ENCODE measurements at places on chromosomes 7 and 10.

DNA sequence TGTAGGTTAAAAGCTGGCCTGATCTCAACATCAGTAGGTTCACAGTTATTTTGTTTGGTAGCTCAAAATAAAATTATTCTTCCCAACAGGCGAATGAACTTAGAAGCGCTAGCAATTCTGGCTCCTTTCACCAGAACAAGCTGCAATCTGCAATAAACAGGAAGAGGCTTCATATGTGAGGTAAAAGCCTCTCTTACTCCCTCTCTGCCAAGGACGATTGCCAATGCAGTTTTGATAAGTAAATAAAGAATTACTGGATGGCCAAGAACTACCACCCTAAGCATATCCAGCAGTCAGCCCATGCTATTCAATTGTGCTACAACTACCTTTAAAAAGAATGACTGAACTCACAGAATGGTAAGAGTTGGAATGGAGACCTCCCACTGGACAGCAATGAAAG, 150.0 kb upstream of the LAMB4 start:
- no peak for DNase-seq

- peak; percentile 44 for DNase-seq
Measured at GRCh38 chr7:105017657-105018365, 3.8 kb downstream of the KMT2E start.

DNA sequence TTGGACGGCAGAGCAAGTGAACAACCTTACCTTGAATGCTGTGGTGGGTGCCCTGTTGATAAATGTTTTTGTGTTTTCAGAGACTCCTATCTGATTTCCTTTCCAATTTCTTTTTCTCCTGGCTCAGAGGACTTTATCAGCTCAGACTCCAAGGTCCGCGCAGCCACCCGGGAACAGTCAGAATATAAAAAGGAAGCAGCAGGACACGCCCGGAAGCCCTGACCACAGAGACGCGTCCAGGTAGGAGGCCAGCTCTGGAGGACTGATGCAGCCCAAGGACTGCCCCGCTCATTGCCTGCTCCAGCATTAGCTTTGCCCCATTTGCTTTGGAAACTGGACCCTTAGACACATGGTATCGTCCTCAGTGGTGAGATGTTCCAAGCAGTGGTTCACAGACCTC, 61.3 kb downstream of the TACC2 start:
- no peak for DNase-seq

DNA sequence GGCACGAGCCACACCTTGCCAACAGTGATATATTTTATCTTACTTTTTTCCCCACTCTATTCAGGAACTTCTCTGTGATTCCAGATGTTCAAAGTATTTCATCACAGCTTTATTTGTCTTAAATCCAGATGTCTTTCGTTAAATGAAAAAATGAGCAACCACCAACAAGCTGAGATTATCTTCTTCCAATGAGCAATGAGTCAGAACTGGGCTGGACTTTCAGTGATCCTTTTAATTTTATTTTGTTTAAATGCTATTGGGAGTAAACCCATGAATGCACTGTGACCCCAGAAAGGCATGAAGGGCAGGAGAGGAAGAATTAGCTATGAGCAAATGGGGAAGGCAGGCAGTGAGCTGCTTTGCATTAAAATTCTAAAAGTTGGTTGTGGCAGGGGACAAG, 77.6 kb upstream of the IMMP2L start:
- DNase-seq: no peak

DNA sequence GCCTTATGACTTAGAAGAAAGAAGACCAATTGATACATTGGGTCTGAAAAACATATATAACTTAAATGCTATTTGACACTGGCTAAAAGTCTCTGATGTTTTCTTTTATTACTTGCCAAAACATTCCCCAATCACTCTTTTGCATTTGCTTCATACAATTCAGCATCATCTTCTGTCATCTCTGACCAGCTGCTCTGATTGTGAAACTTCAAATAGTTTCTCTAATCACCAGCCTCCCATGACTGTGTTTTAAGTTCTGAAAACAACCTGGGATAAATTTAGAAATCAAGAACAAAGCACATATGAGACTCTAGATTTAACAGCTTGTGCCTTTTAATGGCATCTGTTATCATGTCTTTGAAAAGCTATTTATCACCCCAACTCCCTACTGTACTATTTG, 208.4 kb upstream of the KCND2 start:
- DNase-seq: no peak

DNA sequence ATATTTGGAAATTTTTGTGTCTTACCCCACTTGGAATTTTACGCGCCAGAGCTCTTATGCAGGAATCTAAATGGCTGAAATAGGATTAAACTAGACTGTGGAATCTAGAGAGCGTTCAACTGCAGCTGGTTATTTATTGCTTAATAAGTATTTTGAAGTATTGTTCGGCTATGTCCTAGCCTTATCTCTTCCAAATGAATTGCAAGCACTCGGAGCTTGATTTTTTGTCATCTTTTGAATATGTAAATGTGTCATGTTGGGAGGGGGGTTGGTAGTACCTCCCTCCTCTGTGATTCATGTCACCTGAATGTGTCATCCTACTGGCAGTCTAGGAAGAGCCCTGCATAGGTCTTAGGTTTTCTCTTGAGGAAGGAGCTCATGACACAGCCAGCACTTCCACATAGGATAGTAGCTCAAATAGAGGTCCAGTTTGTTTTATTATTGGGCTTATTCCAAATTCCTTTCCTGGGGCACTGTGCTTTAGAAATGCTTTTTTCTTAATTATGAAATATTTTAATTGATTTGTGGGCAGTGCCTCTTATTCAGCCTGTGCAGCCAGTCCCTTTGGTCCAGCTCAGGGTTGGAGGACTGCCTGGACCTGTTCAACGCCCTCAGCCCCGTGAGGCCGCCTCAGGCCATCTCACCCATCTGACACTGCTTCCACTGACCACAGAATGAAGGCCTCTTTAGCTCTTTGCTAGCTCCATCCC, 22.5 kb upstream of the TRIL start:
- DNase-seq: no peak

DNA sequence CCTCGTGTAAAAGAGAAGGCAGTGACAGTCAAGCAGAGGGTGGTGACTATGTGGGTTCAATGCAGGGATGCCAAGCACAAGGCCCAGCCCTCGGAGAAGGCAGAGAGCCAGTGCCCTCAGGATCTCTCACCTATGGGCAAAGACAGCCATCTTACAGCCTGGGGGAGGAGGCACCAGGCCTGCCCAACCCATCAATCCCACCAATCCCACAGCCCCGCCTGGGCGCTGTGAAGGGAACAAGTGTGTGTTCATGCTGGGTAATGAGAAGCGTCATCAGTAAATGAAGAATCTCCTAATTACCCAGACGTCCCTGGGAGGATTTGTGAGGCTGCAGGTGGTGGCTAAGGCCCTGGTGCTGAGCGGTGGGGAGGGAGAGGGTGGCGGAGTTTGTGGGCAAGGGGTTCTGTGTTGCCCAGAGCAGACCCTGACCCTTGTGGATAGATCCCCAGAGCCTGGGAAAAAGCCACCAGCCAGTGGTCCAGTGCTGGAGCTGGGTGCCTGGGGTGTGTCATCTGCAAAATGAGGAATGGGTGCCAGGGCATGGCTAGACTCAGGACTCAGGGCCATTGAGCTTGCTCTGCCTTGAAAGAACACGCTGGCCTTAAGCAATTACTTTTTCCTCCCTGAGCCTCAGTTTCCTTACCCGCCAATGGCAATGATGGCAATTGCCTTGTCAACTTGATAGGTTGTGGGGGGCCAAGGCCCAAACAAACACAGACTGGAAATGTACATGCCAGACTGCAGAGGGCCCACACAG, 128.1 kb upstream of the UNC5B start:
- DNase-seq: no peak

- DNase-seq: no peak
Measured at GRCh38 chr10:111142092-111142768, 65.4 kb downstream of the ADRA2A start.

DNA sequence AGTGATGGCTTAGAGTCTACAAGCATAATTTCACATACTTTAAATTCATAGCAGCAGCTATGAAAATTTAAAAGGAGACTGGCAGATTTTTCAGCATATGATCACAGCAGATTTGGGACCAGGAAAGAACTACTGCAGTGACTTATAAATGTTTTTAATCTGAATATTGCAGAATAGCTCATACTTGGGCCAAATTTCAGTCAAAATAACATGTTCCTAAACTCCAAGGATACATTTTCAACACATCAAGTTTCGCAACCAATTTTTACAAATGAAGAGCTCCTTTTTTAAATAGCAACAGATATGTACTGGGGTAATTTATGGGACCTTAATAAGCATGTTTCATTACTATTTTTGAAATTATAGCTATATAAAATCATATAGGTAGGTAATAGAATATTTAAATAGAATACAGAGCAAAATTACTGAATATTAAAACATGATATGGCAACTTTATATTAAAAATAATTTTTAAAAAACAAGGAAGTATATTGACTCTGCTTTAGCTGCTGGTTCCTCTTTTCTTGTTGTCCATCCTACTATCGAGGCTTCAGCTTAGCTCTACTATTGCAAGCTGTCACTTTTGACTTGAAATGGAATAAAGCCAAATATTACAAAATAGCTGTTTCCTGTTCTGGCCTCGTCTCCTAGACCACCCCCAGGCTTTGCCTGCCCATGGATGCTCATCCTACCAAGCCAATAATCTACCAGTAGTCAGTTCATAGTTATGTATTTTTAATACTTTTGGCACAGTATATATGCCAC, 123.1 kb downstream of the NRBF2 start:
- peak; percentile 69 for DNase-seq

GRCh38 chr7:86995052-86995725, 64.3 kb downstream of the ELAPOR2 start:
- no peak for DNase-seq
